ENCODE measurements at places on chromosomes 13 and 19. TPM values are rescaled to one million over a fixed set of nuclear protein-coding genes. Genes with fewer than 3 reads are reported as not detected.

The FAM32A gene
- total RNA-seq: 101 TPM

The SERPINE3 gene
- total RNA-seq: not detected

The LILRB4 gene
- 12.2 TPM for total RNA-seq

The PBX4 gene
- total RNA-seq: 26.8 TPM

The PNMA8B gene
- 1.3 TPM for total RNA-seq

The FARSA gene
- 27.2 TPM for total RNA-seq
